ENCODE measurements at places on chromosomes 12 and 14. TPM values are rescaled to one million over a fixed set of nuclear protein-coding genes. Genes with fewer than 3 reads are reported as not detected.

DNA sequence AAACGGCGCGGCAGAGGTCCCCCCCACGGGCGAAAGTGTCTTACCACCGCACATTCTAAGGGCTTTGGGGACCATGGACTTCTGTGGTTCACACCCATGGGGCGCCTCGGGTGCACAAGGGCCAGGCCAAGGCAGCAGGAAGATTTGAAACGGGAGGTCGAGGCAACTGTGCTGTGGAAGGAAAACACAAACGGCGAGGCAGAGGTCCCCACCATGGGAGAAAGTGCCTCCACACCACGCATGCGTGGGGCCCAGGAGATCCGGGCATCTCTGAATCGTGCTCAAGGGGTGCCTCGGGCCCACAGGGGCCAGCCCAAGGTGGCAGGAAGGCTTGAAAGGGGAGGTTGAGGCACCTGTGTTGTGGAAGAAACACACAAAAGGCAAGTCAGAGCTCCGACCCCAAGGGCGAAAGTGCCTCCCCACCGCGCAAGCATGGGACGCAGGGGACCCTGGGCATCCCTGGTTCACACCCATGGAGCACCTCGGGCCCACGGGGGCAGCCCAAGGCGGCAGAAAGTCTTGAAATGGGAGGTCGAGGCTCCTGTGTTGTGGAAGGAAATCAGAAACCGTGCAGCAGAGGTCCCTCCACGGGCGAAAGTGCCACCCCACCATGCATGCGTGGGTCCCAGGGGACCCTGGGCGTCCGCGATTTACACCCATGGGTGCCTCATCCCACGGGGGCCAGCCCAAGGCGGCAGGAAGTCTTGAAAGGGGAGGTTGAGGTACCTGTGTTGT, 371.0 kb downstream of the ALG10 start:
- no peak for DNase-seq

GRCh38 chr12:13465635-13466034, 269.1 kb downstream of the EMP1 start:
- DNase-seq = no peak

DNA sequence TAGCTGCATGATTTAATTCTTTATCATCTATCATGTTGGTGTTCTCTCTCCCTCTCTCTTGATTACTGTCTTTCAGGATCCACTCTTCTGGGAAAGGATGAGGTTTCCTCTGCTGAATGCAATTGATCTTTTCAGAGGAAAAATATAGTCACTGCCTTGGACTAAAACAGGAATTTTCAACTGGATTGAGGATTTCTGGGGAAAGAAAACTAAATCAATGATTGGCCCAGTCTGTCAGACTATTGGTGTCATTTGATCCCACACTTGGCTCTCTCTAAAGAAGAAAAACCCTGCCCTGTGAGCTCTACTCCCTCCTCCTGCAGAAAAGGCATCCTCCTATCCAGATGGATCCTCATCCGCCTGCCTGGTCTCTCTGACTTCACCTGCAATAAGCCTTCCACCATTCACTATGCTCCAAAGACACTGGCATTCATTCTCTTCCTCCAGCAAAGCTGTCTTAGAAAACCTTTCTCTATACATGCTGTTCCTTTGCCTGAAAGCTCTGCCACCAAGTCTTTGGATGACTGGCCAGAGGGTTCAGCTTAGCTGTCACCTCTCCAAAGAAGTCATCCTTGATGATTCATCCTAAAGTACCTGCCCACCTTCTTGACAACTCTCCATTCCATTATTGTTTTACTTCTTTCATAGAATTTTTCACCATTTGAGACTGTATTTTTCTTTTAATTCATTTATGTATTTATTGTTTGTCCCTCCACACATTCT, 127.7 kb upstream of the CAND1 start:
- no peak for DNase-seq

DNA sequence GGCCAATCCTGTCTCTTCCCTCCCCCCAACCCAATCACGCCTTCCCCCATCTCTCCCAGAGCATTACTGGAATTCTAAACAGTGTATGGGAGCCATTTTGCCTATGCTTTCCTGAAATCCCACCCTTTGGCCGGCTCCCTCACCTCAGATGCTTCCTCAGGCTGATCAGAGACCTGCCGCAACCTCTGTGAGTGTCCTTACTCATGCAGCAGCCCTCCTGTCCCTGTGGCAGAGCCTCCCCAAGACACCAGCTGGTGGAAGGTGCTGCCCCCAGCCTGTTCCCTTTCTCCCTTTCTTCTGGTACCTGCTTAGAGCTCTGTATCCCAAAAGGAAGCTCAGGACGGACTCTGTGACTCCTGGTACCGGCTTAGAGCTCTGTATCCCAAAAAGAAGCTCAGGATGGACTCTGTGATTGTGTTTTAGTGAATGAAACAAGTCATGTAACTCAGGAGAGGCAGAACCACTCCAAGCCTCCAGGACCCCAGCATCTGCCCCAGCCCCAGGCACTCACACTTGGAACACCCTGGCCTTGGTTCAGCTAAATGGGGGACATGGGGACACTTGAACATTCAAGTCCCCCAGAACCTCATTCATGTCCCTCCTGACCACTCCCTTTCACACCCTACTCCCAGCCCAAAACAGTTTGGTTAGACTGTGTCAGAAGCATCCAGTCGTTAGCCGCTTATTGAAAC, 29.3 kb upstream of the RIN3 start:
- no peak for DNase-seq

Gene CHGA
- not detected for total RNA-seq

Gene HOXC12
- total RNA-seq = not detected

DNA sequence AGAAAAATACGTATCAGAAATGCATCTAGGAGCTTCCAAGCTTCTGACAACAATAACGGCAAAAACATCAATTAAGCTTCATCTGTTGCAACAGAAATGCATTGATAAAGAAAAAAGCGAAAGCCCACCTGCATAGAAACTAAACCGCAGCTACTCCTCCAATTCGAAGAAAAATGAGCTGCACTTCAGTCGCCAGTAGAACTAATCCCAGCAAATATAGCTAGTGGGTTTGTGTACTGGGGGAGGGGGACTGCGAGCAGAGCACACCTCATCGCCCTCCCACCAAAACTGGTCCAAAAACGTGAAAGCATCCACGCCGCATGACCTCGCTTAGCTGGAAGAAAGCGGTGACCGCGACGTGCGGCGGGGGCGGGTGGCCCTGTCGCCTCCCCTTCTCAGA, 1.2 kb downstream of the SLC35F4 start:
- no peak for DNase-seq

GRCh38 chr14:55377236-55377635, 34.4 kb downstream of the ATG14 start:
- no peak for DNase-seq

GRCh38 chr14:62528296-62528695, 517.0 kb downstream of the KCNH5 start:
- DNase-seq = no peak

Gene NGB
- total RNA-seq = not detected

Gene DDX54
- 133 TPM for total RNA-seq

Data from CD8-positive, alpha-beta memory T cell (primary cell).